H9 (cell line): ENCODE measurements at places on chromosomes 5 and 9.

- no peak for DNase-seq
Observed at GRCh38 chr5:151706906-151707305, 20.2 kb upstream of the SPARC start.

GRCh38 chr9:136844761-136845464 is 2.6 kb downstream of the AJM1 start:
- no peak for DNase-seq

- no peak for DNase-seq
Observed at GRCh38 chr5:2169850-2170760, 287.4 kb upstream of the IRX4 start.

DNA sequence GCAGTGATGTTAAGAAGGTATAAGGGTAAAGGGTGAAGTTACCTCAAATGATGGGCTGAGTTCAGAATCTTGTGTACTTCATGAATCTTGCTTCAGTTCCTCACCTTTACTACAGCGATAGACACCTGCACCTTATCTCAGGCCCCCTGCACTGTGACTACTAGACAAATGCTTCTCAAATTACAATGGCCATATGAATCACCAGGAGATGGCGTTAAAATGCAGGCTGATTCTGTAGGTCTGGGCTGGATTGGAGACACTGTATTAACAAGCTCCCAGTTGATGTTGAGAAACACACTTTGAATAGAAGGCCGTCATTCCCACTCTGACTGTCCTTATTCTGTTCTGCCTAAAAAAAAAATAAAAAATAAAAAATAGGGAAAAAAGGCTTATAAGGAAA is 29.8 kb downstream of the TARS1 start:
- no peak for DNase-seq

- no peak for DNase-seq
Observed at GRCh38 chr5:107470295-107470582, 200.5 kb downstream of the EFNA5 start.
